Stimulated activated CD8-positive, alpha-beta memory T cell treated with anti-CD3 and anti-CD28 coated beads, Interleukin-7, amount 100 ng/mL, for 48 hours (primary cell): ENCODE measurements at places on chromosomes 6 and 20.
A peak's percentile ranks its signal among the peaks of the same experiment; 100 is the strongest.

- no peak for DNase-seq
These were observed 99.0 kb upstream of the PREP start for GRCh38 chr6:105501826-105502344.

DNA sequence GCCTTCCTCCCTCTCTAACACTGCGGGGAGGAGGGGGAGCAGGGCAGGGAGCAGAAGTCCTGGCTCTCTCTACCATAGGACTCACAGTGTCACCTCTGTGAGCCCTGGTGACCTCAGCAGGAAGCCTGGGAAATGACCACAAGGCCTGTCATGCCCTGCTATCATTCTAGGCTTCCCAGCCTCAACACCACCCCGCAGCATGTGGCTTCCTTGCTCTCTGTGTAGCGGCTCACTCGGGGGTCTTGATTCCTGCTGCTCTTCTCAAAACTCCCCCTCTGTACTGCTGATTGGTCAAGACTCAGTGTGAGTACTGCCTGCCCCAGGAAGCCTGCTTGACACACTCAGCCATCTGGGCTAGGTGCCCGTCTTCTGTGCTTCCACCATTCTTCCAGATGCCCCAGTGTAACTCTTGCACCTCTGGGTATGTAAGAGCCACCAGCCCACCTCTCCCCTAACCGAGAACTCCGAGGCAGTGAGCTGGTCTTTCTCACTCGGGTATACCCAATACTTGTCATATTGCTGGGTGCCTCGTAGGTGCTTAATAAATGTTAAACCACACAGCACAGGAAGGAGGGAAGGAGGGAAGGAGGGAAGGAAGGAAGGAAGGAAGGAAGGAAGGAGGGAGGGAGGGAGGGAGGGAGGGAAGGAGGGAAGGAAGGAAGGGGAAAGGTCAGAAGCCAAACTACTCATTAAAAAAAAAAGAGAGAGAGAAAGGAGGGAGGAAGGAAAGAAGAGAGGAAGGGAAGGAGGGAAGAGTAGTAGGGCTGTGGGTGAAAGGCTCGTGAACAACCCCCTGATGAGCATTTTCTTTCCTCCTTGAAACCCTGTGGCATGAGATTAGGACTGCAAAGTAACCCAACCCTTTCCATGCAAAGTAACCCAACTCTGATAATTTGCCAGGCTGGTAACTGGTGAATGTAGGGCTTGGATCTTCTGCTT is 5.0 kb downstream of the MDFI start:
- DNase-seq, result no peak

DNA sequence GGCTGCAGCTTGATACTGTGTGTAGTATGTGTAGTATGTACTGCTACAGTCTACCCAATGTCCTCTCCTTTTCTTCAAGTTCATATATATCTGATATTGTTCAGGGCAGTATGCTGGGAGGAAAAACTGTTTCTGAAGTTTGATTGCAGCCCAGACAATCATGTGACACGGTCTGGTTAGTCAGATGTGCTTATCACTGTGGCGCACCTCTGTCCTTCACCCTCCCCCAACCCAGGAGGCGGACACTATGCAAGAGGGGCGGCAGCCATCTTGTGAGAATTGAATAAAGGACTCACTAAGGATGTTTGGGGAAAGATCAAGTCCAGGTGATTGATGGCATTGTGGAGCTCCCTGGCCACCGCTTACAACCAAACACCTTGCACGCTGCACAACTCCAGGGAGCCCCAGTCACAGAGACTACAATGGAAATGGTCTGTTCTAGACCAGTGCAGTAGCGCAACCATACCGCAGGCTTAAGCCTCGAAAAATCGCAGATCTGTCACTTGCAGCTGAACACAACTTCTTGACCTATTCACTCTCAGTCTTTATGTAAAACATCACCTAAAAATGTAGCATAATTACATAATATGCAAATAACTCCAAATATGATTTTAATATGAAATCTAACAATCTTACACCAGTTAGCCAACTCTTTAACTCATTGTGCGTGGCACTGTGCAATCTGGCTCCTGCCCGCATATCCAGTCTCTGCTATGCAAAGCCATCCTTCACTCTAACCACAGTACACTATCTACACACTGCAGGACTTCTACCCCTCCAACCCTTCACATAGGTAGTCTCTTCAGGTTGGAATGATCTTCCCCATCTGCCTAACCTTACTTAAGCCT is 79.3 kb downstream of the VGLL2 start:
- DNase-seq, result no peak

GRCh38 chr6:5120011-5120410 is 34.9 kb downstream of the PPP1R3G start:
- no peak for DNase-seq

DNA sequence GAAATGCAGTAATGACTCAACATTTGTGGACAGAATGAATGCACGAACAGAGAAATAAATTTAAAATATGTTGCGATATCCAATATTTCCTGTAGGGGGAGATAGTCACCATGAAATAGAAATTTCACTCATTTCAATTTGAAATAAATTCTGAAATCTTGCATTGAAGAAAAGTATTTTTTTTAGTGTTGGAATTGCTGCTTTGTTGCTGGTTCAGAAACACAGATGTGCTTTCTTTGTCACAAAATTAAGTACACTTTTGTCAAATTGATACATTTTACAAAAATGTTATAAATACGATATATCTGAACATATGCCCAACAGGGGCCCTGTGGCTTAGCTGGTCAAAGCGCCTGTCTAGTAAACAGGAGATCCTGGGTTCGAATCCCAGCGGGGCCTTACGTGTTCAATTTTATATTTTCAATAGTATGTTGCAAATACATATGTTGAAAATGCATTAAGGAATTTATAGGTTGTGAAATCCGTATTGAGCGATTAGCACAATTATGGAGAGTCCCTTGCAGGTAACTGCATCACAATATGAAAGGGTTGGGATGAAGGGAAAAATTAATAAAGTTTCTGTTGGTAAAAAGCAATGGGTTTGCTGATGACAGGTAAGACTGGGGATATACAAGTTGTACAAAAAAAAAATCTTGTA is 85.4 kb upstream of the PRSS16 start:
- DNase-seq, result no peak

- DNase-seq, result no peak
These were observed 37.1 kb upstream of the UTRN start for GRCh38 chr6:144248003-144248402.

GRCh38 chr20:8621001-8621400 is 447.9 kb upstream of the PLCB4 start:
- DNase-seq, result no peak

GRCh38 chr6:158377860-158378259 is 65.6 kb downstream of the TULP4 start:
- DNase-seq, result no peak

GRCh38 chr6:118419448-118420394 is 128.4 kb upstream of the PLN start:
- DNase-seq, result no peak

DNA sequence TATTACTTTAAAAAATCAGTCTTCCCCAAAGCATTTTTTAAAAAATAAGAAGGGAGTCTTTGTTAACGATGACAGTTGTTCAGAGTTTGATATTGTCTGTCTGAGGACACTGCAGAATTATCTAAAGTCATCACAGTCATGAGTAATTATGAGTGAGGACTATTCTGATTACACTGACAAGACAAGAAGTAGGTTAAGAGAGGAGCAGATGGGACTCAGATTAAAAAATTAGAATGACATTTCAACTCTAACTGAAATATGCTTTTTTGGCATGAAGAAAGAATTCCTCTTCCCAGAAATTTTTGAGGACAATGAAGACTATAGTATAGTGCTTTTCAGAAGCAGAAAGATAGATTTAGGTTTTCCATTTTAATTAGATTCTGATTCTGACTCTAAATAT is 456.5 kb downstream of the EPHA7 start:
- no peak for DNase-seq

DNA sequence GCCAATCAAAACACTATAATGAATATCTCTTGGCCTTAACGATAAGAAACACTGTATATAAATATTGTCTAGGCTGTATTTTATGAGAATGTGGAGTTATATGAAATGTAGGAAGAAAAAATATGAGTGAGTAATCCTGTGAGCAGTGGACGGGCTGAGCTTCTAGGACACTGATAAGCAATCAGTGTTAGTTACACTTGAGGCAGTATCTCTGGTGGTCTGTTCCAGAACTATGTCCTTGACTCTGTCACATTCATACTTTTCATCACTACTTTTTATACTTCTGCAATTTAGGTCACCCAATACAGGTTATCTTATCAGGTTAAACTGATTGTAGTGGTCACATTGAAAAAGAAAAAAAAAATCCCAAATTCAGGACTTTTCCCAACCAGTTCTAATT is 360.4 kb downstream of the LAMA2 start:
- no peak for DNase-seq

DNA sequence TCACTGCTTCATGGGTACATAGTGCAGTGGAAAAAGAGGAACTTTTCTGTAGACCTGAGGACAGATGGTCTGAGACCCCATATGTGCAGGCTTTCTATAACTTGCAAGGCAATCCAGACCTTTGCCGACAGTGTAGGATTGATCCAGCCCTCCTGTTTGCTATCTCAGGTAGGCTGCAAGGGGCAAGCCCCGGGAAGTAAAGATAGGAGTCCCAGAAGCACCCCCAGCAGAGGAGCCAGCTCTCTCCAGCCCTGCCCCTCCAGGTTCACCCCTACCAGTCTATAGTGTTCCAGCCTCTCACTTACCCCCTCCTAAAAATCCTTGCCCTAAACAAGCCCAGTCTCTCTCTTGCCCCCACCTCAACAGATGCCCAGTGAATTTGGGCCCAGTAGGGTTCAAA is 96.2 kb downstream of the FAXC start:
- DNase-seq, result no peak

DNA sequence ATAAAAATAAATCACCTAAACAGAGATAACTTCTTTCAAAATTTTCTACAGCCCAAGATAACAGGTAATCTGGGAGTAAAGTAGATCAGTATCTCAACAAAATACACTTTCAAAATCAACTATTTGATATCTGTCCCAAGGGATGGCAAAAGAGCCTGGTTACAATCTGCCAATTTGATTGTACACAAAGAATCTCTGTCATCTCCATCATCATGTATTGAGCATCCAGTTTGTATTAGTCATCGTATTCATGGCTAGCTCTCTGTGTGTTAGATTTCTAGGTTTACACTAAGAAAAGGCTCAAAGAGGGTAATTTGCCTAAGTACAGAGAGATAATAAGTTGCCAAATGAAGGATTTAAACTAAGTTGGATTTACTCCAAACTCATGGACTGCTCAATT is 329.0 kb upstream of the NRSN1 start:
- no peak for DNase-seq

- no peak for DNase-seq
These were observed 109.0 kb downstream of the ZFP64 start for GRCh38 chr20:52082612-52083011.

DNA sequence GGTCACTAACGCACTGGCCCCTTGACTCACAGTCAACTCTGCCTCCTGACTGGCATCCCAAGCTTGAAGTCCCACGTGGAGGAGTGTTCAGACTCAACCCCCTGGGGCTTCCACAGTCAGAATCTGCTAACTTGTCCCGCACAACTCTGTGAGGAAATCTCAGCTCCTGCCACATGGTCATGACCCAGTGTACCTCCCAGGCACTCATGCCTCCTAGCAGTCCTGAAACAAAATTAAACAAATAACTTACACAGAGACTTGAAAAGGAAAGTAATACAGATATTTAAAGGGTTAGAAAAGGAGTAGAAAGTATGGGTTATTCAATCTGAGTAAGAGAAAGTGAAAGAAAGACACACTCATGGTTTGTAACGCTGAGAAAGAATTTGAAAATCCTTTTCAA is 134.9 kb downstream of the GMDS start:
- no peak for DNase-seq

GRCh38 chr20:54345301-54345724 is 130.1 kb upstream of the DOK5 start:
- DNase-seq, result no peak

GRCh38 chr6:35248300-35248699 is 11.2 kb upstream of the ZNF76 start:
- DNase-seq, result no peak

GRCh38 chr6:38353310-38354036 is 286.3 kb downstream of the BTBD9 start:
- DNase-seq, result no peak

GRCh38 chr6:130377371-130377770 is 11.6 kb downstream of the TMEM200A start:
- DNase-seq, result no peak

DNA sequence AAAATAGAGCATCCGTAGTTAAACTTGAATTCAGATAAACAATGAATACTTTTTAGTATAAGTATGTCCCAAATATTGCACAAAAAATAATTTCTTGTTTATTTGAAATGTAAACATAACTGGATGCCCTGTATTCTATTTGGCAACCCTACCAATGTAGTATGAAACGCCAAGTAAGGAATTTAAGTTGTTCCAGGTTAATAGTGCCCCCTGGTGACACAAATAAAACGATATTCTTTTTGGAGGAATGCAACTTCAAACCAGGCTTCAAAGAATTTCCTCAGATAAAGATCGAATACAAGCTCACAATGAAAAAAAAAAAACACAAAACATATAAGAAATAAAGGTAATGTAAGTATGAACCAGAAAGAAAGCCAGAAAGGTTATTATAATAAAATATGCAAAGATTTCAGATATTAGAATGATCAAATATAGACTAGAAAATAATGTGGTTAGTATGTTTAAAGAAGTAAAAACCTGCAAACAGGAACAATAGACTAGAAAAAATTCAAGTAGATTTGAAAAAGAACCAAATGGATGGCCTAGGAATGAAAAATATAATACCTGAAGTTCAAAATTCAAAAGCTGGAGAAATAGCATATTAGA is 18.4 kb upstream of the AKAP7 start:
- DNase-seq, result no peak

DNA sequence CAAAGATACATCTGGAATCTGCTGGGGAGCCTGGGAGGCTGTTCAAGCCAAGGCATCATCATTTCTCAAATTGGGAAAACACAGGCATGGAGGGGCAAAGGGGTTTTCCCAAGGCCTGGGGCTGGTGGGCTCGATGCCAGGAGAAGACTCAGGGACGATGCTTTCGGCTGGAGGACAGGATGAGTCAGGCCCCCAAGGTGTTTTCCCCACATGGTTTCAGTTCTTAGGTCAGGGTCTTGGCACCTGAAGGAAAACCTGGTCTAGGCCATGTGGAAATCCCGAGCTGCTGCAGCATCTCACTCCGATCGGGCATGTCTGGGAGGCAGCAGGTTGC is 348.1 kb downstream of the CDC5L start:
- DNase-seq, result peak; percentile 14

DNA sequence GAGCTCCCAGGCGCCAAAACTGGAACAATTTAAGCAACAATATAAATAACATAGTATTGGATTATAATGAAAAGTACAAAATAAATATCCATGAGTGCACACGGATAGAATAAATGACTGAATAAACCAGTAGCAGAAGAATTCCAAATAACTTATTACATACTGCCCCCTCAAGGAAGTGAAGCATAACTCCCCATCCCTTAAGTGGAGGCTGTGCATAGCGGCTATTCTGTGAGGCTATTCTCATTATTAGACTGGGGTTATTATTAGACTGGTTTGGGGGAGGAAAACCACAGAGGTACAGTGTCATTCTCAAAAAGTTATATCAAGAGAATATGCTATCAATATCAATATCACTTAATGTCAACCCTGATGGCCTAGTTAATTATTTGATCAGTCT is 94.4 kb upstream of the SIRPA start:
- DNase-seq, result no peak

- DNase-seq, result no peak
These were observed 661.6 kb downstream of the DHX35 start for GRCh38 chr20:39623584-39624234.
